ENCODE measurements at places on chromosomes 7 and 10.

- DNase-seq, result no peak
These were observed 124.8 kb downstream of the CD36 start for GRCh38 chr7:80763289-80763688.

DNA sequence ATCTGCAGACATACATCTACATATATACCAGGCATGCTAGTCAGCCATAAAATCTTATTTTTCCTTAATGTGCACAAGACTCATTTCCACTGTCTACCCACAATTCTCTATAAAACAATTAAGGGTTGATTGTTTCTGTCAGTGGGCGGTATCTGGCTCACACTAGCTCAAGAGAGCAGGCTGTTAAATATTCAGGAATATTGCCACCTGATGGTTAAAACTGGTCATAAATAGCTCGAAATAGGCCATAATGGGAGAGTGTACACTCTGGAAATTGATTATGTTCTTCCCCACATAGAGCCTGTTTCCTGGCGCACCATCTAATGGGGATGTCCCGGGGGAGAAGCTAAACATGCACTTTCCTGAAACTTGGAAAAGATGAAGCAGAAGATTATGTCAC is 620.6 kb upstream of the ANKRD30A start:
- no peak for DNase-seq

- no peak for DNase-seq
These were observed 56.4 kb downstream of the SGMS1 start for GRCh38 chr10:50567384-50567783.

- no peak for DNase-seq
These were observed 167.2 kb downstream of the AKR1D1 start for GRCh38 chr7:138243430-138243829.

- DNase-seq, result no peak
These were observed 40.7 kb upstream of the BET1 start for GRCh38 chr7:94044806-94045205.

- DNase-seq, result no peak
These were observed 4.4 kb downstream of the PSPH start for GRCh38 chr7:56046721-56047445.

DNA sequence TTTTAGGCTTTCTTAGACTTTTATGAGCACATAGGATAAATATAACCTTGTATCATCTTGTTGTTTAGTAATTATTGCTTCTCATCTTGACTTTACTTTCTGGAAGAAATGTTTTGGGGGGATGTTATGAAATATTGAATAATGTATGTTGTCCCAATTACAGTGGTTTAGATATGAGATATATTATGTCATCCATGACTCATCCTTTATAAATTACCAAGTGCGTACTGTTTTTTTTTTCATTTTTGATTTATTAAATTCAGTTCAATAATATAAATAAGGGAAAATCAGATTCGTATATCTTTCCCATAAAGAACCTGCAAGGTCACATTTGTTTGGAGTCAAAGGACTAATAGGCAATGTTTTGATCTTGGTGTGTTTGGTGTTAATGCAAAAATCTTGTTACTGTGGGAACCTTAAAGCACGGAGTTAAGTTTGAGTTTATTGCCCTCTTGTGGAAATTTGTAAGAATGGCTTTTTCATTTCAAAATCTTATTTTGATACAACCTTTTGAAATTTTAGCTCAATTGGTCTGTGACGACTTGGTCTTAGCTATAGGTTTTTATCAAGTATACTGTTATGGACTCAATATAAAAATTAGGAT is 108.6 kb downstream of the SRI start:
- DNase-seq, result no peak

- no peak for DNase-seq
These were observed 45.7 kb downstream of the FAM171A1 start for GRCh38 chr10:15325243-15325943.

- no peak for DNase-seq
These were observed 48.6 kb upstream of the NRP1 start for GRCh38 chr10:33382921-33383713.

- no peak for DNase-seq
These were observed 102.2 kb upstream of the ELMO1 start for GRCh38 chr7:37550872-37551271.

- no peak for DNase-seq
These were observed 365.2 kb downstream of the OTUD1 start for GRCh38 chr10:23804125-23804524.

DNA sequence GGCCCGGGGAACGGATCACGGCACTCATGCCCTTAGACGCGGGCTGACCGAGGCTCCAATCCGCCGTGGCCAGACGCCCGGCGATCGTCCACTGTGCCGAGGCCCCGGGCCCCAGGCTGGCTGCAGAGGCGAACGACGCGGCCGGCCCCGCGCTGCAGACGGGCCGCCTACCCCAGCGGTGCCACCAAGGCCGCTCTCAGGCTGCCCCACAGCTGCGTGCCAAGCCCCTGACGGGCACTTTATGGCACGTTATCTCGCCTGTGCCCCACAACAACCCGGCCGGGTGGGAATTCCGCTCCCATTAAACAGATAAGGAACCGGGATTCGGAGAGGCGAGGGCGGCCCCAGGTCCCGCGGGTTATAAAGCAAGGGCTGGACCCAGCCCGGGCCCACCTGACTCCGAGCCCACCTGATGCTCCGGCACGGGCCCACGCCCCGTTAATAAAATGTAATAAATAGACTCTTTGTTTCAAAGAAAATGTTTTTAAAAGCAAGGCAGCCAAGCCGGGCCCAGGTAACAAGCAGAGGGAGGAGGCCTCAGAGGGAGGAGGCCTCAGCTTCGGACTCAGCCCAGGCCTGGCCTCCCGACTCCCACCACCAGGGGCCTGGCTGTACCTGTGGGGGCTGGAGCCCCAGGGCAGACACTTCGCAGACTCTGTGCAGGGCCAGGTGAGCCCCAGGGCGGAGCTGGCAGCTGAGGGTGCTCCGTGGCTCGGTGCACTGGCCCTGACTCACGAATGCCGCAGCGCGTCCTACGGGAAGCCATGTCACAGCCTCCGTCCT is 79.7 kb downstream of the FOXL3 start:
- DNase-seq, result no peak

- no peak for DNase-seq
These were observed 7.2 kb upstream of the ANKRD61 start for GRCh38 chr7:6023974-6024435.

- no peak for DNase-seq
These were observed 61.2 kb downstream of the HHEX start for GRCh38 chr10:92750791-92751533.

DNA sequence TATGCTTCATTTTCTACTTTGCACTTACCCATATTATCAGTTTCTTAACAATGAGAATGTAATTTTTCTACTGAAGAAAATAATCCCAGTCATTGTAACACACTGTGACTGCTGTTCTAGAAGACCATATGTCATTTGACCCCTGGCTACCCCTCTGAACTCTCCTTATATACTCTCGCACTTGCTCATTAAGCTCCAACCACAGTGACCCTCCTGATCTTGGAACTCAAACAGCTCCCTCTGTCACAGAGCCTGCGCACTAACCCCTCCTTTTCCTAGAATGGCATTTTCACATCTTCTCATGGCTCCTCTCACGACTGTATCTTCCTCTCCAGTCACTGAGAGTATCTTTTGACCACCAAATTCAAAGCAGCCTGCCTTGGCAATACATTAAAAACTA is 169.7 kb downstream of the CACNA2D1 start:
- DNase-seq, result no peak

DNA sequence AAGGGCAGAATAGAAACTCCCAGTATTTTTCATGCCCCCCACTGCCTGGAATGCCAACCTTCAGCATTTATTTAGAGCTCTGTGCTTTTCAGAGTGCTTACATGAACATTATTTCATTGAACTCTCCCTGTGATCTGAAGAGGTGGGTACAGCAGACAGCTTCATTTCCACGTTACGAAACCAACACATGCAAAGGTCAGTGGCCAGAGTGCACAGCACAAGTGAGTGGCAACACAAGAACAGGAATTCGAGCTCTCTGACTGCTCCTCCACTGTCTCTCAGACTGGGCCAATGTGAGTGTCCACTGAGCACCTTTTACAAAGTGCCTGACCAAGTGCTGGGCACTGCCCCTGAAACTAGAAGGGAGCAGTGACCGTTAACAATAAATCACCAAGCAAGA is 162.9 kb downstream of the GLI3 start:
- no peak for DNase-seq

- no peak for DNase-seq
These were observed 66.9 kb downstream of the GOLGA7B start for GRCh38 chr10:97916586-97916985.

Measured in effector CD4-positive, alpha-beta T cell (primary cell).